ENCODE measurements at places on chromosomes 12 and 14.

DNA sequence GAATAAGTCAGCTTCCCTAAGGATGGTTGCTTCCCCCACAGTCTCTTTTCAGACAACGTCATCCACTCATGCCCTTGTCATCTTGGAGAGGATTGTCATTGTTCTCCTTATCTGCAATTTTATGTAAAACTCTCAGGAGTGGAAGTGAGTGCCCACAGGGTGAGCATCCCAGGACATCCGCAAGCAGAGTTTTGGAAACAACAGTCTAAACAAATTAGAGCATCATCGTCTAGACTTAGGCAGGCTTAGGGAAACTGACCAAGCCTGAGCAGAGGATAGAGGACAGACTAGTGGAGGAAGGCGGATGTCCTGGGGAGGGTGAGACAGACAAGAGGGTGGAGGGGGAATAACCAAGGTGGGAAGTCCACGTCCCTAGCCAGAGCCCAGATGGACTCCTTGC is 63.7 kb upstream of the BDKRB2 start:
- no peak overlapping the region for H3K27ac ChIP-seq
- no peaks in the 10 kb centered on the region for H3K36me3 ChIP-seq
- H3K4me3 ChIP-seq: no peak overlapping the region
- H3K27me3 ChIP-seq: no peaks in the 10 kb centered on the region
- no peaks in the 10 kb centered on the region for H3K4me1 ChIP-seq

DNA sequence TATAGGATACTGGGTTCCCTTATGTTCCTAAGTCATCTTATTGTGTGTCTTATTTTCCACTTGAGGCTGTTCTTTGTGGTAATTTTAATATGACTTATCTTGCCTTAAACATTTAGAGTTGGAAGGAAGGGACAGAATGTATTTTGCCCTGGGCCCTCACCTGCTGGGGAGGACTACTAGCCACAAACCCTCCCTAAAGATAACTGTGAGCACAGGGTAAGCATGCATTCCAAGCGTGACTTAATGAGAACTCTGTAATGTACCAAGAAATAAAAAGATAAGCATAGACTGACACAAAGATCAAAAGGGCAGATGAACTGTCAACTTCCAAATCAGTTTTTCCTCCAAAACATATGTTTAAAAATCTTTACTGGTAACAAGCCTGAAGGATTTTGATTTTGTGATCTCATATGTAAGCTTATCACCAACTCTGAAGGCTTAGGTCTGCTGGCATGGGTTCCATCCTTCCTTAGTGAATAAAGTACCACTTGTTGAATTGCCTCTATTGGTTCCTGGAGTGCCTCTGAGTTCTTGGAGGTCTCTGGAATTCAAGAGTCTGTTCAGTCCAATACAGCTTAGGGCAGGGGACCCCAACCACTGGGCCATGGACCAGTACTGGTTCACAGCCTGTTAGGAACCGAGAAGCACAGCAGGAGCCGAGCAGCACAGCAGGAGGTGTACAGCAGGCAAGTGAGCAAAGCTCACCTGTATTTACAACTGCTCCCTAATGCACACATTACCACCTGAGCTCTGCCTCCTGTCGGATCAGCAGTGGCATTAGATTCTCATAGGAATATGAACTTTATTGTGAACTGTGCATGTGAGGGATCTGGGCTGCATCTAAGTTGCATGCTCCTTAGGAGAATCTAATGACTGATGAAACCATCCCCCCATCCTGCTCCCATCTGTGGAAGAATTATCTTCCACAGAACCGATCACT is 29.8 kb upstream of the NFYB start:
- no peaks in the 10 kb centered on the region for H3K27me3 ChIP-seq
- no peaks in the 10 kb centered on the region for H3K4me1 ChIP-seq
- no peak overlapping the region for H3K27ac ChIP-seq
- H3K4me3 ChIP-seq: no peak overlapping the region
- no peak for DNase-seq

DNA sequence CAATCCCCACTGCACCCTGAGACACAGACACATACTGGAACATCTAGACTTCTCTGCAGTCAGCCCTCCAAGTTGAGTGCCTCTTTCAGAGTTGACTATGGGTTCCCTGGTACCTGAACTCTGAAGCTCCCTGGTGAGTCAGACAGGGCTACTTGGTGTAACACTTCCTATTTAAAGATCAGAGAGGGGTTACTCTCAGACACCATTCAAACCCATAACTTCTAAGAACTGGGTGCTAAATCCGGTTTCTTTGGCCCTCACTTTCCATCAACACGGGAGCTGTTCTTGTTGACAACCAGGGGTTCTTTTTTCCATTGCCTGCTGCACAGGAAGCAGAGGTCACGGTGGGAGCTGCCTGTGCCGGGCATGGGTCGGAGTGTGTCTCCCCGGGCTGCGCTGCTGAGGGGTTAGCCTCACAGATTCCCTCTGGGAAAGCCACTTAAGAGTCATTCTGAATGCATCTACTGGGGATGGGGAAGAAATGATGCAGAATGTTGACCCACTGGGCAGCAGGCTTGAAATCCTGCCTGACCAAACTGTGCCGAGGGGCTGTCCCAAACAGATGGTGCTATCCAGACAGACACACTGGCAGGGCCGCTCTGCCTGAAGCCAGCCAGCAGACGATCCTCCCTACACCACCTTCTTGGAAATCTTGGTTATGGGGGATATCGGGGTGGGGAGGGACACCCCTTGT is 74.1 kb downstream of the PITPNM2 start:
- H3K36me3 ChIP-seq: no peaks in the 10 kb centered on the region
- no peak for DNase-seq
- peaks cover 3% of the 10 kb centered on the region for H3K27me3 ChIP-seq

GRCh38 chr12:92424338-92424737 is 278.5 kb upstream of the PLEKHG7 start:
- no peak for DNase-seq
- H3K4me3 ChIP-seq: peak overlapping the region; percentile 9
- H3K27ac ChIP-seq: no peak overlapping the region
- H3K27me3 ChIP-seq: no peaks in the 10 kb centered on the region
- no peaks in the 10 kb centered on the region for H3K4me1 ChIP-seq

DNA sequence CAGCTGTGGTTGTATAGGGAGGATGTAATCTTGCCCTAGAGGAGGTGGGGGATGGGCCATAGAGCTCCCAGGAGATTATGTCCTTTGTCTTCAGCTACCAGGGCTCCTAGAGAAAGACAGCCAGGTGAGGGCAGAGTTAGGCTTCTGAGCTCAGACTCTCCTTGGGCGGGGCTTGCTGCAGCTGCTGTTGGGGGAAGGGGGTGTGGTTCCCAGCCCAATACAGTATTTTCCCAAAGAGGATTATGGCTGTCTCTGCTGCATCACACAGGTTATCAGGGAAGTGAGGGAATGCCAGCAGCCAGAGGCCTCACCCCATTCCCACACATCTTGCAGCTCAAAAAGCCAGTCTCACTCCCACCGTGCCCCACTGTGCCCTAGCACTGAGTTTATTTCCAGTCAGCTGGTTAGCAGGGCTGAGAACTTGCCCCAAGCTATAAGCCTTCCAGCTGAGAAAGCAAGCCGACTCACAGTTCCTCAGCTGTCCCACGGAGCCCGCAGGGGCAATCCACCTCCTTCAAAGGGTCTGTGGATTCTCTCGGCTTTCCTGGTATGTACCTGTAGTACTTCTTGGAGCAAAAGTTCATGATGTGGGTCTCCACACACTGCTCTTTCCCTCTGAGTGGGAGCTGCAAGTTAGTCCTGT is 217.3 kb upstream of the CPNE8 start:
- H3K36me3 ChIP-seq: no peaks in the 10 kb centered on the region
- peak overlapping the region; percentile 27 for H3K27ac ChIP-seq
- H3K4me1 ChIP-seq: peaks cover 9% of the 10 kb centered on the region
- peak; percentile 60 for DNase-seq

GRCh38 chr12:55699471-55700055 is 8.1 kb downstream of the ITGA7 start:
- H3K4me1 ChIP-seq: no peaks in the 10 kb centered on the region
- peaks cover 10% of the 10 kb centered on the region for H3K36me3 ChIP-seq
- no peaks in the 10 kb centered on the region for H3K27me3 ChIP-seq
- H3K27ac ChIP-seq: no peak overlapping the region
- H3K4me3 ChIP-seq: no peak overlapping the region

- no peak overlapping the region for H3K4me3 ChIP-seq
- no peaks in the 10 kb centered on the region for H3K4me1 ChIP-seq
- no peak overlapping the region for H3K27ac ChIP-seq
- no peak for DNase-seq
Observed at GRCh38 chr12:43848226-43848507, 12.3 kb downstream of the TMEM117 start.

DNA sequence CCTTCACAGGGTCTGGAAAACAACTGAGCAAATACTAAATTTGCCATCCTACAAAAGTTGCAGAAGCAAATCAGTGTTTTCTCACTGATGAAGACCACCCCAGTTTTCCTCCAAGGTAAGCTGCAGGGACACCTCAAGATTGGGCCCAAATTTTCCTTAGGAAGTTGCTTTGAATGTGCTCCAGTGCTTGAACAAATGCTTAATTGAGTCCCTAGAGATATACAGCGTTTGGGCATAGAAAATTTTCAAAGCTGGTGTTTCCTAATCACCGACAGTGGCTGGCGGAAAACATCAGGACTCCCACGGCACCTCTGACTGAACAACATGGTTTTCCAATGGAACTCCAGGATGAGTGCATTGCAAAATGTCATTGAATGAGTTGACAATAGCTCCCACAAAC is 92.5 kb upstream of the HMGA2 start:
- H3K27me3 ChIP-seq: peaks cover 16% of the 10 kb centered on the region
- H3K4me1 ChIP-seq: no peaks in the 10 kb centered on the region
- no peak for DNase-seq
- H3K4me3 ChIP-seq: no peak overlapping the region
- no peak overlapping the region for H3K27ac ChIP-seq

DNA sequence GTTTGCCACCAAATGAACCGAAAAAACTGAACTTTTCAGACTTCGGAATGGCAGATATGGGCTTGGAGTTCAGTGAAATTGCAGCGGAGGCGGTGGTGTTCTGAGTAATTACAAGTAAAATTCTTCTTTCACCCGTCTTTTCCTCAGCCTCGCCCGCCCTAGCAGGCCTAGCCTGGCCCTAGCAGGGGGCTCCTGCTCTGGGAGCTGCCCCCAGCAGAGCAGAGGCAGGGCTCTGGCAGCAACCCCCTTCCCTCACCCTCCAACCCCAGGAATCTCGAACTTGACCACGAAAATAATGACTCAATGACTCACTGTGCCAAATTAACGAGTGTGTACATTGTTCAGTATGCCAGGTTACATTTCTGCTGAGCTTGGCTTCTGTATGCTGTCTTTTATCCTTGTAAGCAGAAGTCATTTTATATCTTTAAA is 1.1 kb downstream of the PAPLN start:
- H3K4me3 ChIP-seq: peak overlapping the region; percentile 60
- H3K27ac ChIP-seq: no peak overlapping the region
- no peak for DNase-seq
- peaks cover 29% of the 10 kb centered on the region for H3K27me3 ChIP-seq
- H3K4me1 ChIP-seq: peaks cover 24% of the 10 kb centered on the region

- no peak overlapping the region for H3K27ac ChIP-seq
- H3K36me3 ChIP-seq: no peaks in the 10 kb centered on the region
- H3K27me3 ChIP-seq: no peaks in the 10 kb centered on the region
- H3K4me1 ChIP-seq: no peaks in the 10 kb centered on the region
- no peak overlapping the region for H3K4me3 ChIP-seq
- DNase-seq: no peak
Observed at GRCh38 chr14:66231820-66232219, 254.4 kb upstream of the CCDC196 start.

DNA sequence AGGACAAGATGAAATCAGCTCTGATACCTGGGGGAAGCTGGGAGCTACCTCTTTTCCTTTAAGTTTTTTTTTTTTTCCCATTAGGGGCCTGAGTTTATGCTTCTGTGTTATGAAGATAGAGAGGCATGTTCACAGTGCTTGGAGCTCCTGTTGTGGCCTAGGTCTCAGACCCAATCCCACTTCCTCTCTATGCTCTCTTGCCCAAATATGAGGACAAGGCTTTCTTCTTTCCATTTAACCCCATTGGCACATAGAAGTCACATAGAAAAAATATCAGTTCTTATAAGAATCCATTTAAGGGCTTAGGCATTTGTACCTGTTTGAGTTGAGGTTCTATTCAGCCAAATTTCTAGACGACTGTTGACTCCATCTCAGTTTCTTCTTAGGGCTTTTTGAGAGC is 12.6 kb downstream of the MRPS35 start:
- no peak overlapping the region for H3K4me3 ChIP-seq
- no peak for DNase-seq
- no peaks in the 10 kb centered on the region for H3K4me1 ChIP-seq
- peaks cover 9% of the 10 kb centered on the region for H3K36me3 ChIP-seq

DNA sequence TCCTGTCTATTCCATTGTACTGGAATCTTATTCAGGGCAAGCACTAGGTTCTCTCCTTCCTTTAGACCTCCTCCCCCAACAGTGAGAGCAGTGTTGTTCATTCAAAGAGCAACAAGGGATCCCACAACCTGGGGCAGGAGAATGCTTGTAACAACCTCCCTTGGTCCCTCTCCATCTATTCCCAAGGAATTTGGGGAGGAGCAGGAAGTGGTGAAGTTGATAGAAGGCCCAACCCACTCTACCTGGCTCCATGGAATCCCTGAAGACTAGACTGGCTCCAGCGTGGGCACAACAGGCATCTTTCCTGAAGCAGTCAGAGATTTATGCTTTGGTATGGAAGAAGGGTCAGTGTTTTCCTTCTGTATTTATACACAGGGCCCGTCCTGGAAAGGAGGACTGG is 33.4 kb upstream of the CISTR start:
- DNase-seq: no peak
- no peaks in the 10 kb centered on the region for H3K36me3 ChIP-seq
- no peak overlapping the region for H3K27ac ChIP-seq
- no peaks in the 10 kb centered on the region for H3K27me3 ChIP-seq
- peaks cover 2% of the 10 kb centered on the region for H3K4me1 ChIP-seq

DNA sequence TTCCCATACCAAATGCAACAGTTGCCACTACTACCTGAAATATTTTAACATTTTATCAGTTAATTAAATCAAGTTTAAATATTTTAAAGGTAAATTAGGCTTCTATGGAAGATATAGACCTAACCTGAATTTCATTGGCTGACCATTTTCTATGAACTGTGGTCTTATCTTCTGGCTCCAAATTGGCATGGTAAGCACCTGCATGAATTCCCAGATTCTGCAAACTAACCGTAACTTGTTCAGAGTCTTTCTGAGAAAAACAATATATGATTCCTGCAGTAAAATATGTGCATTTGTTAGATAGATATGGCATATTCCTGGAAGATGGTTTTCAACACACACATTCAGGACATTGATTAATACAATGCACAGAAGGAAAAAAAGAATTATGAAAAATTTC is 25.9 kb downstream of the RECQL start:
- H3K36me3 ChIP-seq: peaks cover 22% of the 10 kb centered on the region
- no peaks in the 10 kb centered on the region for H3K4me1 ChIP-seq
- DNase-seq: no peak

GRCh38 chr12:28975564-28976340 is 173.3 kb upstream of the FAR2 start:
- H3K36me3 ChIP-seq: no peaks in the 10 kb centered on the region
- no peak overlapping the region for H3K4me3 ChIP-seq
- DNase-seq: no peak
- H3K4me1 ChIP-seq: no peaks in the 10 kb centered on the region
- H3K27me3 ChIP-seq: no peaks in the 10 kb centered on the region

GRCh38 chr14:89036371-89036770 is 211.9 kb downstream of the TTC8 start:
- H3K27ac ChIP-seq: no peak overlapping the region
- peaks cover 6% of the 10 kb centered on the region for H3K4me1 ChIP-seq
- no peak for DNase-seq

GRCh38 chr12:92065639-92066038 is 80.0 kb downstream of the BTG1 start:
- DNase-seq: no peak
- H3K4me1 ChIP-seq: no peaks in the 10 kb centered on the region
- H3K4me3 ChIP-seq: no peak overlapping the region
- H3K27me3 ChIP-seq: no peaks in the 10 kb centered on the region
